ENCODE measurements at places on chromosomes 2 and 18.

GRCh38 chr2:26178746-26179436, 6.0 kb downstream of the GAREM2 start:
- peak; percentile 69 for DNase-seq

GRCh38 chr2:29213888-29214291, 98.7 kb downstream of the CLIP4 start:
- DNase-seq = no peak

DNA sequence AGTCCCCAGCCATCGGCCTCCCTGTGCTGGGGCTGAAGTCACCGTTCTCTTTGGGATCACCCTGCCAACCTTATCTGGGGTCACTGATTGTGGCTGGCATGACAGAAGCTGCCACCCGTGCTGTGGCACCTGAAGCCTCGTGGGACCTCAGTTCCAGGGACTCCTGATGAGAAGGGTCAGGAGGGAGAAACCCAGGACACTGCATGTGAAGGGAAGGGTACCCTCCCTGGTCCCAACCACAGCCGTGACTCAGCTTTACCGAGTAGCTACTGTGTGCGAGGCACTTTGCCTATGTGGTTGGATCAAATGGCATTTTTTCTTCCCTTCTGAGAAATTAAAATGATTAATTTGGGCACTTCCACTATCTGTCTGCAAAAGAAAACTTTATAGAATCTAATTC, 64.4 kb downstream of the SP110 start:
- DNase-seq = no peak

- no peak for DNase-seq
These were observed 31.4 kb upstream of the CTLA4 start for GRCh38 chr2:203835892-203836800.

- DNase-seq = no peak
These were observed 16.6 kb downstream of the SERTAD2 start for GRCh38 chr2:64637000-64637635.

DNA sequence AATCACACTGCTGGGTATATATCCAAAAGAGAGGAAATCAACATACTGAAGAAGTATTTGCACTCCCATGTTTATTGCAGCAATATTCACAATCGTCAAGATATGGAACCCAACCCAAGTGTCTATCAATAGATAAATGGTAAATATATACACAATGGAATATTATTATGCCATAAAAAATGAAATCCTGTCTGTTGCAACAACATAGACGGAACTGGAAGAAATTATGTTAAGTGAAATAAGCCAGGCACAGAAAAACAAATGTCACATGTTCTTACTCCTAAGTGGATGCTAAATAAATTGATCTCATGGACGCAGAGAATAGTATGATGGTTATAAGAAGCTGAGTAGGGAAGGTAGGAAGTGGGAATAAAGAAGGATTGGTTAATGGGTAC, 65.7 kb downstream of the NCKAP1 start:
- no peak for DNase-seq

DNA sequence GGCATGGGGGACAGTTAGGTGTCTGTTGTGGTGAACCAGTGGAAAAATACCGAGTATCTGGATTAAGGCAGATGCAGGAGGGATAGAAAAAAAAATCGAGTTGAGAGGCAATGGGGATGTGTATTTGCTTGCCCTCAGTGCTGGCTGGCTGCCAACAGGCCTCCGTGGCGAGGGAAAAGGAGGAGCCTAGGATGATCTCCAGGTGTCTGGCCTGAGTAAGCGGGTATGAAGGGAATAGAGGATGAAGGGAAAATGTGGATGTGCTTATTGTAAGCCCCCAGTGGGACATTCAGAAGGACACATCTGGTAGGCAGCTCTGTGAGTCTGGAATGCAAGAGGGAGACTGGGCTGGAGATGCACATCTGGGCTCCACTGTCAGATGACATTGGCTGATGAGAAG, 22.8 kb downstream of the KCNS3 start:
- DNase-seq = no peak

GRCh38 chr2:8872821-8873432, 35.5 kb upstream of the KIDINS220 start:
- peak; percentile 32 for DNase-seq

- DNase-seq = no peak
These were observed 441.3 kb upstream of the SLC14A2 start for GRCh38 chr18:45173799-45174519.

- no peak for DNase-seq
These were observed 138.1 kb downstream of the LRRC30 start for GRCh38 chr18:7369006-7369405.

DNA sequence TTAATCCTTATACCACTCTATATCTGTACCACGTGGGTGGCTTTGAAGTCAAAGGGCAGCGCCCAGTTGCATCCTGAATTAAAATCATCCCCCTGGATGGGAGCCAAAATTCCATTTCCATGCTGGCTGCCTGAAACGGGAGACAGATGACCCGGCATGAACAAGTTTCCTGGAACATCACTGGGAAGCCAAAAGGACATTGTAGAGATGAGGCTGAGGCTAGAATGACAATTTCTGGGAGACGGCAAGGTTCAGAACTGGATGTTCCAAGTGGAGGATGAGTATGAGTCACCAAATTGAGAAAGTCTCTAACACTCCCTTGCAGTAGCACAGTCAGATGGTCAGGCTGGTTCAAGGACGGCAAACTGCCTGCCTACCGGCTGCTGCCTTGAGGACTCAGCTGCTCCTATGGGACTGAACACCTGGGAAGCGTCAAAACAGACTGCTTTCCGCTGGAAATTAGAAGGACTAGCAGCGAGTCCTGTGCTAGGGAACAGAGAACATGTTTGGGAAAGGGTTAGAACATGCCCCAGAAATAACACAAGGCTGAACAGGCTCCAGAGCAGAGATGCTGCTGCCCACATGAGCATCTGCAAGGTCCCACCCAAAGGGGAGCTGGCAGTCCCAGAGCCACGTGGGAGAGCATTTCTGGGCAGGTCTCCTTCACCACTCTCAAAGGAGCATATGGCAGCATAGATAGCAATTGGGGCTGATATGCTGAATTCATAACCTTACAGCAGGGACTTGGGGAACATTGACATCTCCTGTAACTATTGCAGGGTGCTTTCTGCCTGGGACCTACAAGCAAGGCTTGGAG, 32.0 kb downstream of the YPEL5 start:
- DNase-seq = no peak

DNA sequence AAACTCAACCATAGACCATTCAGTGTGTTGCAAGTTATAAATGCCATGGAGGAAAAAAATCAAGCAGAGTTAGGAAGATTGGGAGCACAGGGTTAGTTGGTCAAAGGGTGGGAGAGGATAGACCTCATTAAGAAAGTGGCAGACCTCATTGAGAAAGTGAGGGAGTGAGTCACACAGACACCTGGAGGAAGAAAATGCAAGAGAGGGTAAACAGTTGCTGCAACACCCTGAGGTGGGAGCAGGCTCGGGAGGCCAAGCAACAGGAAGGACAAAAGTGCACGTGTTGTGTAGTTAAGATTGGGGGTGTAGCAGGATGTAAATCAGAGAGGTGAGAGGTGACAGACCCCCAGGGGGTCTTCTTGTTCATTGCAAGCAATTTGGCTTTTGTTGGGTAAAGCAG, 6.4 kb downstream of the IL1RL1 start:
- no peak for DNase-seq

DNA sequence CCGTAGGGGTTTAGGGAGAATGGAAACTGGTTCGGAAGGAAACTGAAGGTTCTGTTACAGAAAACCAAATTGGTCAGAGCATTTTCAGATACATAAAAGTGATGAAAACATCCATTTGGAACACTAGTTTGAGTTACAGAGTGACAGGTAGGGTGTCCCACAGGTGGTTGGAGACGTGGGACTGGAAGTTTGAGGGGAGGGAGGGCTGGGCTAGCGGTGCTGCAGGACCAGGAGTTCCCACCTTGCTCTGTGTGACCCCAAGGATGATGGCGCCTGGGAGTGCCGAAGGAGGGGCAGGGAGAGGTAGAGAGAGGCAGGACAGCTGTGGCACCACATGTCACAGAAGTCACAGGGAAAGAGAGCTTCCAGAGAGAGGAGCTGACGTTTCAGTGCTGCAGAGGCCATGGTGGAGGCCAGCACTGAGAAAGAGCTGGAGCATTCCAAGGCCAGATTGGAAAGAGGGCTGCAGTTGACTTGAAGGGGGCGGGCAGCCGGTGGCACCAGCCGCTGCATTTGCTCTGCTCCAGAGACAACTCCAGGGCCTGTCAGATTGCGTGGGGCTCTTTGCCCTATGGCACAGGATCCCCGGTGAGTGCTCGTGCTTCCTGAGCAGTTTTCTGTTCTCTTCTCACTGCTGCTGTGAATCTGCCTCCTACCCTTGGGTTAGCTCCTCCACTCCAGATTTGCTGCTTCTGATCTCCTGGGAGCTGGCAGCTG, 56.2 kb upstream of the FOSL2 start:
- no peak for DNase-seq

DNA sequence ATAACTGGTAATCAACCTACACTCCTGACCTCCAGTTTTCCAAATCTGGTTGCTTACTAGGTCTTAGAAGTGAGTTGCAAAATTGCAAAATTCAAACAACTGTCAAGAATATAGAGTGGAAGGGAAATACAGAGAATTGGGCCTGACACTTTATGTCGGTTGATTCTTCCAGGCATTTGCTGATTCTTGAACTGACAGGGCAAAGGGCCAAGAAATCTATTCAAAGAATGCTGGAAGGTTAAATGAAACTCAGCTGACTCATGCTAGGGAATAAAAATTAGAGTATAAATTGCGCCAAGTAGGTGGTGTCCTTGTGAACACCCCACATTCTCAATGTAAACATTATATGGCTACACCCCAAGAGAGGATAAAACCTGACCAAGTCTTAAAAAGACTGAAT, 21.5 kb upstream of the ZSCAN30 start:
- no peak for DNase-seq

DNA sequence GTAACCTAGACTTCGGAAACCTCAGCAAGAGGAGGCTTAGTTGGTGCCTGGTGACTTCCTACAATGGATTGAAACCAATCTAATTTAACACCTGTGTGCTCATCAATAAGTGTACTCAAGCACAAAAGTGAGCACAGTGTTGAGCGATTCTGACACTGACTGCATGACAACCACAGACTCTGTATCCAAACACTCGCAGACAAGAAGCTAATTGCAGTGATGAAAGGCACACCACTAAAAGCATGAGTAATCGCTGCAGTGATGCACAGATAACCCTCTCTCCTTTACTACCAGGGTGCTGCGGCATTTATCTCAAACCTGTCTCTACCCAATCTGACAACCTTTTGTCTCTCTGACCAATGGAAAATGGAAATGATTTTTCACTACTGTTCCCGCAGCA, 168.1 kb downstream of the AFF3 start:
- DNase-seq = no peak

DNA sequence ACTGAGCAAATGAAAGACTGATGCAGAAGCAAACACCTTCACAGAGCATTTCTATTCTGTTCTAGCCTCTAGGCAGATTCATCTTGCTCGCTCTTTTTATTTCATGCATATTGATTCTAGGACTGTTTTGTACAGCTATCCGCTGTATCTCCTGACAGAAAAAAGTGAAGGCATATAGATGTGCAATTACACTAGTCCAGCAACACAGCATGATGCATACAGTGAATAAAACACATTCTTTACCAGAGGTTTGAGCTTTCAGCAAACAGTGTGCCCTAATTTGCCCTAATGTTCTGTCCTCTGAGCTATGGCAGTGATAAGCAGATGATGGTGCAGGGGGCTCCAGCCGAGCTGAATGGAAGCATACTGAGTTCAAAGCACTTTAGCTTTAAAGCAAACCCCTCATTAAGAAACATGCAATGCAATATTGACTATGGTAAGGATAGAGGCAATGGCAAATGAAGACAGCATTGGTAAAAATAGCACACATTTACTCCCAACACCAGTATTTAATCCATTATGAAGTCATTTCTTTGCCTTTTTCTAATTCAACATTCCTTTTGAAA, 141.2 kb upstream of the RGPD4 start:
- DNase-seq = no peak

- DNase-seq = no peak
These were observed 21.1 kb downstream of the PLB1 start for GRCh38 chr2:28516950-28517349.

DNA sequence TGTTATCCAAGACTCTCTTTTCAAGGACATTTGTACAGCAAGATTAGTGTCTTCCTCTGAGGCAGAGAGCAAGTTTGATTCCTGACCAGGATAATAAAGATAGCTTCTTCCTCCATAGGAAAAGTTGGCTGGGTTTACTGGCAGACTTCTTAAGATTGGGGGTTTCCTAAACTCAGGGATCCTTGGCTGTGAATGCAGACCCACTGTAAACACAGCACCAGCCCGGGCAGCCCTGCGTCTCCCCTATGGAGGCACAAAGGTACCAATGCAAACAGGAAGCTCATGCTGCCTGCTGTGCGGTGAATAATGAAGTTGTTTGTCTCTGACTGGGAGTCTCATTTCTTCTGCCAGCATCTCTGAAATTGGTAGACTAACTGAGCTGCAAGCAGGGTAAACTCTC, 96.2 kb upstream of the ARHGAP28 start:
- no peak for DNase-seq

- no peak for DNase-seq
These were observed 45.5 kb downstream of the TWSG1 start for GRCh38 chr18:9380101-9380500.

GRCh38 chr2:153387203-153387602, 91.4 kb downstream of the RPRM start:
- no peak for DNase-seq

DNA sequence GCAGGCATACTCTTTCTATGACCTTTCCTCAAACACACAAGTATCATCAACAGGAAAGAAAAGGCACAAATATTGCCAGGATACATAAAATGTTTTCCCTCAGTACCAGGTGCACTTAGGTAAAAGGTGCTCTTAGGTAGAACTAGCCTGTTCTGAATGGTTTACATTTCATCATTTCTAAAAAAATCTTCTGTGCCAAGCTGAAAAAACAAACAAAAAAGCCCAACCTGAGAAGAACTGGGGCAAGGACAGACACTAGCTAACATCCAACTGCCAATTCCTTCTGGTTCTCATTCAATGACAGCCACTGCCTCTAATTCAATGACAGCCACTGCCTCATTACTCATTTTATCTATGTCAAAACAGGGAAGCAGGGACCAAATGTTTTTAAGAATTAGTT, 68.5 kb downstream of the SPIRE1 start:
- DNase-seq = no peak

DNA sequence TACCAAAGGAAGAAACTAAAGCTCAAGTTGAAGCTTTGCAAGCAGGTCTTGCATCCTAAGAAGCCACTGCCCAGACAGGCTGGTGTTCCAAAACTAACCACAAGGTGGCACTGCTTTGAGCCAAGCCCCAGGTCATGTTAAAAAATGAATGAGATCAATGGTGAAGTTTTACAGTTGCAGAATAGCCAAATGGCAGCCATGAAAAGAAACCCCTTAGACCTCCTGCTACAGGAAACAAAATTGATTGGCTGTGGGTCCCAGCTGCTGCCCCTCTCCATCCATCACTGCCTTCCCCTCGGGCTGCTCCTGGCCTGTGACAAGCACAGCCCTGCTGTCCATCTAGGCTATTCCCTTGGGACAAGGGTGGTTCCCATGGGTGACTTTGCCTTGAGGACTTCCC, 20.7 kb upstream of the MREG start:
- DNase-seq = peak; percentile 70

- DNase-seq = no peak
These were observed 47.6 kb upstream of the SLC30A6 start for GRCh38 chr2:32118055-32118454.

All from HuH-7 (cell line).